ENCODE measurements at places on chromosomes 1 and 21. TPM values are rescaled to one million over a fixed set of nuclear protein-coding genes. Genes with fewer than 3 reads are reported as not detected.

GRCh38 chr1:208475951-208476845 is 232.0 kb upstream of the PLXNA2 start:
- no peak for DNase-seq
- H3K27me3 ChIP-seq: no peaks in the 10 kb centered on the region
- H3K36me3 ChIP-seq: no peaks in the 10 kb centered on the region
- H3K27ac ChIP-seq: no peak overlapping the region
- H3K4me1 ChIP-seq: no peaks in the 10 kb centered on the region
- no peak overlapping the region for H3K4me3 ChIP-seq

GRCh38 chr1:47438165-47439016 is 547 bp downstream of the FOXD2 start:
- H3K27ac ChIP-seq: no peak overlapping the region
- H3K4me3 ChIP-seq: peak overlapping the region; percentile 63
- DNase-seq: no peak

GRCh38 chr1:168689726-168690602 is 39.0 kb downstream of the DPT start:
- H3K36me3 ChIP-seq: no peaks in the 10 kb centered on the region
- H3K27ac ChIP-seq: no peak overlapping the region
- no peak for DNase-seq
- no peak overlapping the region for H3K4me3 ChIP-seq

GRCh38 chr1:98559291-98559690 is 102.2 kb upstream of the SNX7 start:
- no peak overlapping the region for H3K27ac ChIP-seq
- no peaks in the 10 kb centered on the region for H3K36me3 ChIP-seq
- H3K27me3 ChIP-seq: no peaks in the 10 kb centered on the region
- DNase-seq: no peak
- no peak overlapping the region for H3K4me3 ChIP-seq

DNA sequence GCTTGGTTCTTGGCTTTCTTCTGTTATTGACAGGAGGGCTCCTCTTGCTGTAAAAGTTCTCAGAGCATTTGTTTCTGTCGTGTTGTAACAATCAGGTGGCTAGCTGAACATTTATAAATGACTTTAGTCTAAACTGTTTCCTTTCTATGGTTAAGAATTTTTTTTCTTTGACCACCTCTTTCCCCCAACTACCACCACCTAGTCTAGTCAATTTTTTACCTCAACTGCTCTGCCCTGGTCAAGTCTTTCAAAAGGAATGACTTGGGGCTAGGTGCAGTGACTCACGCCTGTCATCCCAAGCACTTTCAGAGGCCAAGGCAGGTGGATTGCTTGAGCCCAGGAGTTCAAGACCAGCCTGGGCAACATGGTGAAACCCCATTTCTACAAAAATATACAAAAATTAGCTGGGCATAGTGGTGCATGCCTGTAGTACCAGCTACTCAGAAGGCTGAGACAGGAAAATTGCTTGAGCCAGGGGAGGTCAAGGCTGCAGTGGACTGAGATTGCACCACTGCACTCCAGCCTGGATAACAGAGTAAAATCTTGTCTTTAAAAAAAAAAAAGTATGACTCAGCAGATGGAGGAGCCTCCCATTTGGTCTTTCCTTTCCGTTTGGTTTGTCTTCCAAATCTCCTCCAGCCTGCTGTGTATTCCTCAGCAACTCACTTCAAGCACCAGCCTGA is 40.7 kb downstream of the MAP3K21 start:
- H3K4me1 ChIP-seq: no peaks in the 10 kb centered on the region
- H3K36me3 ChIP-seq: no peaks in the 10 kb centered on the region
- no peak overlapping the region for H3K27ac ChIP-seq

CFAP57 gene
- total RNA-seq: 0.69 TPM

CEPT1 gene
- total RNA-seq: 21.9 TPM

ZNF593 gene
- 108 TPM for total RNA-seq

SLC35F3 gene
- total RNA-seq: 19.1 TPM

Data from Panc1 (cell line).